ENCODE measurements at places on chromosomes 16 and 17.
A peak's percentile ranks its signal among the peaks of the same experiment; 100 is the strongest.

GRCh38 chr16:5649762-5650743 is 552.5 kb upstream of the EEF2KMT start:
- no peak for DNase-seq

DNA sequence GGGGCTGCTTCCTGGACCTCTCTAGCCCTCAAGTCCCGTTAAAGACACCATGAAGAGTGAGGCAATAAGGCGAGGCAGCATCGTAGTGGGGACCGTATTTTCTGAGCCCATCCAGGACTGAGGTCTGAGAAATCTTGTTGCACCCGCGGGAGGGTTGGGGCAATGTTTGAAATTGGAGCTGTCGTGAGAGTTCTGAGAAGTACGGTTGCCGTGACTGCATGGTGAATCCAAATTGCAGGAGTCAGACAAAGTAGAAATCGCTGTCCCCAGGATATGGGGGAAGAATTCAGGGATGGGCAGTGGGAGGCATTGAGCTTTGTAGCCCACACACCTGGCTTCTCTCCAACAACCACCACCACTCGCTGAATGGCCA is 42.0 kb upstream of the RPL38 start:
- DNase-seq: no peak

DNA sequence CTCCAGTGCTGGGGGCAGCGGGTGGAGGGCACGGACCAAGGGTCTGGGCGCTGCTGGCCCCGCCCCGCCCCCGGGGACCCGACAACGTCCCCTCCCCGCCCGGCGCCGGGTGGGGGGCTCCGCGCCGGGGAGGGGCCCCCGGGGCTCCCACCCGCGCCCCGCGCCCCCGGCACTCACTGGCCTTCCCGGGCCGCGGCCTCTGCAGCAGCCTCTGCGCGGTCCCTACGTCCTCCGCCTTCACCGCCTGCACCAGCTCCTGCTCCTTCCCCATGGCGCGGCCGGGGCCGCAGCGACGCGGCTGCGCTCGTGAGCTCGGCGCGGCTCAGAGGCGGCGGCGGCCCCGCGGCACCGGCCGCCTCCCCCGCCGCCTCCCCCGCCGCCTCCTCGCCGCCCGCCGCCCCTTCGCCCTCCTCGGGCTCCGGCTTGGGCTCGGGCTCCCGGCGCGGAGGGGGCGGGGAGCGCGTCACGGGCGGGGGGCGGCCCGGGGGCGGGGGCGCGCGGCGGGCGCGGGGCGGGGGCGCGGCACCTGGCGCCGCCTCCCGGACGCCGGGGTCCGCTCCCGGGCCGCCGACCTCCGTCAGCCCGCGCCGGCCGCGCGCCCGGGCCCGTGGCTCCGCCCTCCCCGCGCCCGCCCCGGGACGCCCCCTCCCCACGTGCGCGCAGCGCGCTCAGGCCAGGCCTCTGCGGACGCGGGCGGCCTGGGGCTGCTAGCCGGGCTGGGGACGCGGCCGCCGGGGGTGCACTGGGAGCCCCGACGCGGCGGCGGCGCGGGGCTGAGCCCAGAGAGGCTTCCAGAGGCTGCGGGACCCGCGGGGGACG is at the start of gene CASKIN1:
Gene CASKIN1 (minus strand): TSS at position 444 of the 819 bp plus-strand sequence. CDS start 173 bp downstream, at position 271.
- peak; percentile 14 for DNase-seq

GRCh38 chr16:67963662-67964321 is 4.6 kb downstream of the SLC12A4 start:
- DNase-seq: no peak

DNA sequence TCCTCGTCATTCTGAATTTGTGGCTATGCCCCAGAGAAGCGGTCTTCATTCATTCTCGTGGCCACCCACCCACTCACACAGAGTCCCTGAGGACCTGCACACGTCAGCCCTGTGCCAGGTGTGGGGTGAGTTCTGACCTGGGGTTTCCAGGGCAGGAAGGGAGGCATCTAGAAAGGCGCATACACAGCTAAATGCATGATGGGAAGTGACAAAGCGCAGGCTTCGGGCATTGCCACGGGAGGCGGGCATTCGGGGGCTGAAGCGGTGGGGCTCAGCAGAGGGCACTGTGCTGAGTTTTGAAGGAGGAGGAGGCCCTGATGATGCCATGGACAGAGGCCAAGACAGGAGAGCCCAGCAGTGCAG is 10.9 kb downstream of the UBALD2 start:
- DNase-seq: no peak

DNA sequence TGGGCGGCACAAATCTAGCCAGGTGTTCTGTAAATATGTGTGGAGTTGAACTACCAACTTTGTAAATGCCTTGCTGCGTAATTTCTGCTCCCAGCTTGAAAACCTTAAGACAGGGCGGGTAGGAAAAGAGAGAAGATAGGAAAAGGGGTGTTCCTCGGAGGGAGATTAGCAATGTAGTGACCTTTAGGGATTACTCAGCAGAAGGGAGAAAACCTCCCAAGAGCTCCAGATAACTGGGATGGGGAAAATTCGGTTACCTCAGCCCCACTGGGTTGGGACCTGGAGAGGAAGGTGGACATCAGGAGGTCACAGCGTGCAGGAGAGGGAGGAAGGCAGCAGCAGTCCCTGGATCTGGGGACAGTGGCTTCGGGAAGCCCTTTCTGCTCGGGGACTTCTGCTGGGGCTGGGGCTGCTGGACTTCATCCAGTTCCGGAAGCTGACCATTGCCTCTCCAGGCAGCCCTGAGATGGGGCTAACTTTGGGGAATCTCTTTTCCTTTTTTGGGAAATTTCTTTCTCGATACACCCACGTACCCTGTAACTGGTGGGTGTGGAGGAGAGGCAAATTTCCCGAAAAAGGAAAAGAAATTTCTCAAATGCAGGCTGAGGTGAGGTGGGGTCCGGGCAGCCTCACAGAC is 39.2 kb downstream of the MPRIP start:
- DNase-seq: no peak
